Activated CD4-positive, alpha-beta T cell treated with anti-CD3 and anti-CD28 coated beads, Interleukin-2, amount 10 ng/mL, durations not matched to agents 7 days and 5 days (primary cell): ENCODE measurements at places on chromosomes 11 and 22. TPM values are rescaled to one million over a fixed set of nuclear protein-coding genes. Genes with fewer than 3 reads are reported as not detected.

Gene THY1
- 0.15 TPM for total RNA-seq

- DNase-seq = no peak
Observed at GRCh38 chr11:59584294-59584693, 31.3 kb downstream of the OSBP start.

- DNase-seq = no peak
Observed at GRCh38 chr22:49203859-49204598, 623.6 kb downstream of the BRD1 start.

Gene OR5T2
- not detected for total RNA-seq

GRCh38 chr11:119671051-119671450 is 57.9 kb downstream of the NECTIN1 start:
- DNase-seq = no peak

Gene C11orf21
- 66.4 TPM for total RNA-seq

Gene KRTAP5-1
- not detected for total RNA-seq

DNA sequence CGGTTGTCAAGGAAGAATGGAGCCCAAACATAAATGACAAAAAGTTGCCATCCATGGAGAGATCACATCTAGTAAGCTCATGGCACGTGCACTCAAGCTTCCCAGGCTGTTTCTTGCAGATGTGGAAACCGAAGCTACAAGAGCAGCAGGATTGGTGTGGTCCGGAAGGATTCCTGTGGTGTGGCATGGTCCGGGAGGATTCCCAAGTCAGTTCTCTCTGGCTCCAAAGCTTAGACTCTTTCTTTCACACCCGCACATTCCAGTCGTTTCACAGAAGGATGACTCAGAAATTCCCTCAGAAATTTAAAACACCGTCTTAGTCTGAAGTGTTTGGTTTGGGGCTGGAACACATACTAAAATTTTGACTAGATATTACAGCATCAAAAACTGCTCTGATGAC is 78.0 kb upstream of the DRD2 start:
- no peak for DNase-seq

DNA sequence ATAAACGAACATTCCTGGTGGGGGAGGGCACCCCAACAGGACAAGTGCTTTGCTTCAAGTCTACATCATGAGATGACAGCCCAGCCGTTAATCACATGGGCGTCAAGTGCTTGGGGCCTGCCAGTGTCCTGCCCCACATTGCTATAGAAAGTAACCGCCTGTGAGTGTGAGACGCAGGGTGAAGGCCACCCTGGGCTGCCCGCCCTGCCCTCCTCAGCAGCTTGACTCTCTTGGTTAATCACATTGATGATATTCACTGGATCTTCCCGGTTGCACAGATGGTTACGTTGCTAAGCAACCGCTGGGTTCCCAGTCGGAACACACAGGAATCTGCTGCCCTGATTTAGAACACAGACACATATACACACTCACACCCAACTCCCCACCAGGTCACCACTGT is 79.3 kb downstream of the CTTN start:
- DNase-seq = no peak

DNA sequence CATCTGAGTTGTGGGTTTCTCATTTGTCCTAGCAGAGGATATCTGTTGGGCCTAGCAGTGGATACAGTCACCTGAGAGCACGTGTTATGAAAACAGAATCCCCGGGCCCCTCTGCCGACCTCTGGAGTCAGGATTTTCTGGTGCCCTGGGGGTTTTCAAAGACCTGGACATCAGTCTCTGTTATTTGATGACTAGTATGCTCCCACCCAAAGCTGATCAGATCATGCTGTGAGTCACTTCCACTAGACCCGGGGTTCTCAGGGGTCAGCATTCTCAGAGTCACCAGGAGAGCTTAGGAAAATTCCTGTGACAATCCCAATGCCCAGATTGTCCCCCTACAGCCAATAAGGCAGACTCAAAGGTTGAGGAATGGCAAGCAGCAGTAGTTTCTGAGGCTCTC is 38.7 kb downstream of the KCNJ1 start:
- DNase-seq = no peak

Gene GLB1L2
- total RNA-seq = 1.6 TPM

Gene MS4A7
- not detected for total RNA-seq

GRCh38 chr11:4677948-4678347 is 19.7 kb downstream of the OR51E2 start:
- DNase-seq = no peak

DNA sequence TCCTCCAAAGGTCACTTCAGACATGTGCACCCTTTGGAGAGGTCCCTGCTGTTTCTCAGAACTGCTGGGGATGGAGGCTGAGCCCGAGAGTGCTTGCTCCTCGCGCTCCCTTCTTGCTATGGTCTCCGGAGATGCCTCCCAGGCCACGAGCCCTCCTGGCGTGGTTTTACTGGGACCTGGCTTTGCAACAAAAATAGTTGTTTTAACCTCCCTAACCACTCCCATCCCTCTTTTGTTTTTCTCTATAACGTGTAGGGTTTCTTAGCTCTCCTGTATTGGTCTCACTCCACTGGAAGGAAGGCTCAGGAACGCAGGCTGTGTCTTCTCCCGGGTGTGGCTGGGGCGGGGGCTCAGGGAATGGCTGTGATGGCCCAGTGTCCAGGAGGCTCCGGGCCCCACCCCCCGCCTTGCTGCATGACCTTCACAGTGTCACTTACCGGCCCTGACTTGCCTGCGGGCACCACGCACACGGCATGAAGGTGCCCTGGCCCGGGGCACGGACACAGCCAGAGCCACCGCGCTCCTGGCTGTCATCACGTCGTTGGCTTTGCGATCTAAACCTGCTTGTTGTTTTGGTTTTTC is 5.6 kb downstream of the PTDSS2 start:
- DNase-seq = no peak

Gene RFPL3
- not detected for total RNA-seq

Gene SAC3D1
- 35.9 TPM for total RNA-seq

DNA sequence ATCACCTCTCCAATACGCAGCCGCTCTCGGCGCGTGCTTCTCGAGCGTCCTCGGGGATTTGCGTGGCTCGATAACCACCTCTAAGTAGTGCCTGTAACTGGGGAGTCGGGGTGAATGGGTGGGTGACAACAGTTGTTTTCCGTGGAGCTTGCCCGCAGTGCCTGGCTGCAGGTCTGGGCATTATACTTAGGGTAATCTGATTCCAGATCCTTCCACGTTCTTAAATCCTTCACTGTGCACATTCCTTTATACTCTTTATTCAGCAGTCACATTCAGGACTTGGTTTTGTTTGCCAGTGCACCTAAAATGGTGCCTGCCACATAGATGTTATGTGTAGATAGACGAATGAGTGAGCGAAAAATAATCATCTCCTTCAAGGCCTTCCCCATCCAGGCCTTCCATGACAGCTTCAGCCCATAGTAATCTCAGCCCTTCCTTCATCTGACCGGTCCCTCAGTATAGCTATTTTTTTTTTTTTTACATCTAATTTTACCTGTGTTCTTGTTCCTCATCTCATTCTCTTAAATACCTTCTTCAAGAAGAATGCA is 602 bp downstream of the NAT10 start:
- no peak for DNase-seq

Gene OR5AS1
- total RNA-seq = not detected

- DNase-seq = no peak
Observed at GRCh38 chr11:10993186-10993585, 135.3 kb upstream of the ZBED5 start.

- DNase-seq = no peak
Observed at GRCh38 chr11:134231958-134232659, 7.6 kb downstream of the VPS26B start.

GRCh38 chr22:38069372-38070249 is 12.4 kb downstream of the PICK1 start:
- no peak for DNase-seq

Gene FGF19
- not detected for total RNA-seq

DNA sequence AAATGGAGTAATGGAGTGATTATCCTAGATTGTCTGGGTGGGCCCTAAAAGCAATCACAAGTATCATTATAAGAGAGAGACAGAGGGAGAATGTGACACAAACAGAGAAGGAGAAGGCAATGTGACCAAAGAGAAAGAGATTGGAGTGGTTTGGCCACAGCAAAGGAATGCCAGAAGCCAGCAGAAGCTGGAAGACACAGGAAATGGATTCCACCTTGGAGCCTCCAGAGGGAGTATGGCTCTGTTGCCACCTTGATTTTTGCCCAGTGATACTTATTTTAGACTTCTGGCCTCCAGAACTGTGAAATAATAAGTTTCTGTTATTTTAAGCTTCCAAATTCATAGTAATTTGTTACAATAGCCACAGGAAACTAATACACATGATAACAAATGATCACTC is 36.8 kb upstream of the OR5P2 start:
- no peak for DNase-seq

DNA sequence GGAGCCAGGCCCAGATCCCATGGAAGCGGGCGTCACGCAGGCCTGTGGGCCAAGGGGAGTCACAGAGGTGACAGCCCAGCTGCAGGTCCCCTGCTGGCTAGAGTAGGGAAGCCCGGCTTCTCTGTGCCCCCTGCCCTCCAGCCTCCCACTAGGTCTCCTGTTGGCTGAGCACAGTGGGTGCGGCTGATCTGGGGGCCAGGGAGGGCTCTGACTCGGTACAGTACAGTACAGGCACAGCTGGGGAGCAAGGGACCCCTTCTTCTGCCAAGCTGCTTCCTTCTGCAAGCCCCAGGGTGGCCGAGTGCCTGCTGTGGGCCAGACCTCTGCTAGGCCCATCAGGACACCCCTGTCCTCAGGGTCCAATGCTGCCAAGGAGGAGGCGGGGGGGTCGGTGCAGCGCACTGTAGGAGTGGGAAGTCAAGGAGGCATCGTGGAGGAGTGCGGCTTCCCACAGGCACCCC is 10.1 kb downstream of the SUSD2 start:
- no peak for DNase-seq

GRCh38 chr11:61369372-61370348 is 7.5 kb downstream of the TMEM138 start:
- DNase-seq = no peak

GRCh38 chr11:31761636-31762035 is 49.5 kb downstream of the PAX6 start:
- DNase-seq = no peak

Gene NUDT8
- total RNA-seq = 8.8 TPM

- no peak for DNase-seq
Observed at GRCh38 chr11:31812383-31813381, 1.6 kb upstream of the PAX6 start.

- no peak for DNase-seq
Observed at GRCh38 chr11:134026655-134027343, 42.1 kb upstream of the JAM3 start.

Gene KRTAP5-8
- total RNA-seq = not detected
